Osteocyte (in vitro differentiated cells): ENCODE measurements at places on chromosomes 11 and 22. TPM values are rescaled to one million over a fixed set of nuclear protein-coding genes. Genes with fewer than 3 reads are reported as not detected.

IGSF22 gene
- total RNA-seq: not detected in 2 replicates

ZBTB16 gene
- total RNA-seq: 19.1 and 20.3 TPM in 2 replicates

INCENP gene
- total RNA-seq: 26.2 and 27.7 TPM in 2 replicates

MYRF gene
- total RNA-seq: 0.43 and 0.47 TPM in 2 replicates

DAGLA gene
- 5.1 TPM in 2 replicates for total RNA-seq

SLC43A1 gene
- total RNA-seq: 14.3 and 16.2 TPM in 2 replicates

SHISA8 gene
- not detected in 2 replicates for total RNA-seq

SEZ6L gene
- not detected in 2 replicates for total RNA-seq

OR8G5 gene
- total RNA-seq: not detected in 2 replicates

TSKU gene
- total RNA-seq: 84.0 and 84.1 TPM in 2 replicates

IRAG1 gene
- 22.2 and 24.0 TPM in 2 replicates for total RNA-seq

PLAAT2 gene
- total RNA-seq: not detected in 2 replicates

ENTHD1 gene
- total RNA-seq: not detected in 2 replicates

BEST1 gene
- total RNA-seq: 0.81 and 2.0 TPM in 2 replicates

KRTAP5-8 gene
- total RNA-seq: not detected in 2 replicates

DRG1 gene
- total RNA-seq: 49.2 and 69.4 TPM in 2 replicates

SIK2 gene
- total RNA-seq: 19.0 and 21.9 TPM in 2 replicates

FGF19 gene
- 0.13 TPM in 1 of 2 replicates, not detected in the other for total RNA-seq

MFRP gene
- total RNA-seq: not detected in 2 replicates

STX5 gene
- 65.3 and 71.0 TPM in 2 replicates for total RNA-seq

DTX4 gene
- 1.2 and 2.7 TPM in 2 replicates for total RNA-seq

SCN2B gene
- not detected in 2 replicates for total RNA-seq

BTG4 gene
- not detected in 2 replicates for total RNA-seq

IGF2 gene
- 521 and 590 TPM in 2 replicates for total RNA-seq
